ENCODE measurements at places on chromosomes 6 and 20.

DNA sequence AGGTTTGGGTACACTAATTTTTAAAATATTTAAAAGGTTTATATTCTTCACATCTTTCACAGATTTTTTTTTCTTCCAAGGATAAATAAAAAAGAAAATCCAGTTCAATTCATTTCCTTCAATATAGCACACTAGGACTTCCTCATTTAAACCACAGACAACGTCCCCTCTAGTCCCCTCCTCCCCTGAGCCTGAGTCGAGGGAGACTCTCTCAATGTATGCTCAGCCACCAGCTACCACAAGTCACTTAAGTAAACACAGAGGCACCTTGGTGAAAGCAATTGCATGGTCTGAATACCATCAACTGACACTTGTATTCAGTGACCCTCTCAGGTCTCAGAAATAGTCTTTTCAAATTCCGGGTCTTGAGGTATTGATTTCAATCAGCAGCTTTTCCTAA, 88.6 kb downstream of the SIM1 start:
- no peak for DNase-seq

- no peak for DNase-seq
Observed at GRCh38 chr6:4776493-4777393, 539 bp downstream of the CDYL start.

DNA sequence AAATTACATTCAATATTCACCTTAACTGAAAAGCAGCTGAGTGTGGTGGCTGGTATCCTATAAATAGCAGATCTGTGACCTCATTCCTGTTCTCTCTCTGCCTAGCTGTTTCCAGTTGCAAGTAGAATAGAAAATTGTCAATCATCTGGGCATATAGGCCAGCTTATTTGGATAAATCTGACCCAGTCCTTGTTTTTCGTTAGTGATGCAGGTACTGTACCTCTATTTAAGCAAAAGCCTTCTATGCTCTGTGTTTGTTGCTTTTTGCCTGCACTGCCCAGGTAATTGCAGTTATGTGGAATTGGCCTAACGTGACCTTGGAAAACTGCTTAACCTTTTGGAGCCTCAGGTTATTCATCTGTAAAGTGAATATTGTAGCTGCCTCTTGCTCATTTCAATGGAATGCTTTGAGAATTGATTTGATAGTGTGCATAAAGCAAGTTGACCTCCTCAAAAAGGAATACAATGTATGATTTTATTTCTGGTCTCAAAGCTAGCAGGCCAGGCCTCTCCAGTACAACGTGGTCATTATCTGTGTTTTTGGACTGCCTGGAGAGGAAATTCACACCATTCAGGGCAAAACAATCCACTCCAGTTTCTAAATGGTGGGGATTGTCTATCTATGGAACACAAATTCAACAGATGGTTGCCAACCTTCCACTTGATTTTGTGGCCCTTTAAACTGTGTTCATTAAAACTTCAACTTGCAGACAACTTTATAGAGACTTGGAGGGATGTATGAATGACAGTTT, 508.7 kb upstream of the CITED2 start:
- peak; percentile 42 for DNase-seq

- no peak for DNase-seq
Observed at GRCh38 chr20:905396-905961, 10.7 kb downstream of the ANGPT4 start.

Data from fibroblast of pulmonary artery (primary cell).